Osteocyte (in vitro differentiated cells): ENCODE measurements at places on chromosomes 16 and 17.
A peak's percentile ranks its signal among the peaks of the same experiment; 100 is the strongest.

DNA sequence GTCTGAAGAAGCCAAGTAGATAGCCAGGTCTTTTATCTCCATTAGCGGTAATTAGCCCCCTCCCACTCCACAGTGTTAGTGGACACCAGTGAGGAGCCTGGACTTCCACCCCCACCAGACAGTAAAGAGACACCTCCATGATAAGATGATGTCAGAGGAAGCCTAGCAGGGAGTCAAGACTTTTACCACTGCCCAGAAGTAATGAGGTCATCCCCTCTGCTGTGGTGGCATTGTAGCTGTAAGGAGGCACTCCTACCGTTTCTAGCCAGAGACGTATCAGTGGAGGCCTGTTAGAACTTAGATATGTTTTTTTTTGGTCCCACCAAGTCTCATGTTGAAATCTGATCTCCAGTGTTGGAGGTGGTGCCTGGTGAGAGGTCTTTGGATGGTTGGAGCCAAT lies 38.1 kb downstream of the PIK3R5 start:
- H3K27me3 ChIP-seq: peaks cover 10% of the 10 kb centered on the region
- H3K36me3 ChIP-seq: peaks cover 2% of the 10 kb centered on the region
- H3K4me3 ChIP-seq: no peak overlapping the region
- peaks cover 4% of the 10 kb centered on the region for H3K4me1 ChIP-seq
- DNase-seq: no peak

- H3K36me3 ChIP-seq: no peaks in the 10 kb centered on the region
- H3K27ac ChIP-seq: no peak overlapping the region
- H3K4me1 ChIP-seq: no peaks in the 10 kb centered on the region
- no peak for DNase-seq
These were observed 355 bp downstream of the TLE7 start for GRCh38 chr16:71441348-71442050.

GRCh38 chr17:30520436-30520835 lies 43.2 kb downstream of the GOSR1 start:
- no peak for DNase-seq
- no peak overlapping the region for H3K4me3 ChIP-seq
- H3K27me3 ChIP-seq: no peaks in the 10 kb centered on the region

DNA sequence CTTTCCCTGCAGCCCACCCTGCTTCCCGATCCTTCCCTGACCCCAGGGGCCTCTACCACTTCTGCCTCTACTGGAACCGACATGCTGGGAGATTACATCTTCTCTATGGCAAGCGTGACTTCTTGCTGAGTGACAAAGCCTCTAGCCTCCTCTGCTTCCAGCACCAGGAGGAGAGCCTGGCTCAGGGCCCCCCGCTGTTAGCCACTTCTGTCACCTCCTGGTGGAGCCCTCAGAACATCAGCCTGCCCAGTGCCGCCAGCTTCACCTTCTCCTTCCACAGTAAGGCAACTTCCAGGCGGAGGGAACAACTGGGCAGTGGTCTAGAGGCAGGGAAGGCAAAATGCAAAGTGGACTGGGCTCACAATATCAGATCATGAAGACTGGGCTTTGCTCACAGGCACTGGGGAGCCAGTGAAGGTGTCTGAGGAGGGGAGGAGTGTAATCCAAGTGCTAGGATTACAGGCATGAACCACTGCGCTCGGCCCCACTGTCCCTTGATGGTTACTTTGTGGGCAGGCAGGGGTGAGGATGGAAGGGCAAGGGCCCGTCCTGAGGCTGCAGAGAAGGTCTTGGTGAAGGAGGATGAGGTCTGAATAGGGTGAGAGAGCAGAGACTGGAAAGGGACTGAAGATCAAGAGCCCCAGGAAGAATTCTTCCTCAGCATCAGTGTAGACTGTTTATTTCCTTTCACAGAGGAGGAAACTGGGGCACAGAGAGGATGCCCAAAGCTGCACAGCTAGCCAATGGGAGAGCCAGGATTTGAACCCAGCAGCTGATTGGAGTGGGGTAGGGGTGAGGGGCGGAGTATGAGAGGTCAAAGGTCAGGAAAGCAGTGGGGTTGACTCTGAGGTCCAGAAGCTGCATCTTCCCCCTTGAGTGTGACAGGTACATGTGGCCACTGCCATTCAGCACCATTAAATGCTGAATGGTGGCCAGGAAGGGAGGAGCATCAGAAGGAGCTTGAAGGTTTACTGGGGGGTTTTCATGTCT lies 16.5 kb upstream of the ADGRG3 start:
- no peaks in the 10 kb centered on the region for H3K36me3 ChIP-seq
- H3K27ac ChIP-seq: no peak overlapping the region
- H3K27me3 ChIP-seq: no peaks in the 10 kb centered on the region
- H3K4me1 ChIP-seq: peaks cover 18% of the 10 kb centered on the region
- no peak overlapping the region for H3K4me3 ChIP-seq
- DNase-seq: no peak

DNA sequence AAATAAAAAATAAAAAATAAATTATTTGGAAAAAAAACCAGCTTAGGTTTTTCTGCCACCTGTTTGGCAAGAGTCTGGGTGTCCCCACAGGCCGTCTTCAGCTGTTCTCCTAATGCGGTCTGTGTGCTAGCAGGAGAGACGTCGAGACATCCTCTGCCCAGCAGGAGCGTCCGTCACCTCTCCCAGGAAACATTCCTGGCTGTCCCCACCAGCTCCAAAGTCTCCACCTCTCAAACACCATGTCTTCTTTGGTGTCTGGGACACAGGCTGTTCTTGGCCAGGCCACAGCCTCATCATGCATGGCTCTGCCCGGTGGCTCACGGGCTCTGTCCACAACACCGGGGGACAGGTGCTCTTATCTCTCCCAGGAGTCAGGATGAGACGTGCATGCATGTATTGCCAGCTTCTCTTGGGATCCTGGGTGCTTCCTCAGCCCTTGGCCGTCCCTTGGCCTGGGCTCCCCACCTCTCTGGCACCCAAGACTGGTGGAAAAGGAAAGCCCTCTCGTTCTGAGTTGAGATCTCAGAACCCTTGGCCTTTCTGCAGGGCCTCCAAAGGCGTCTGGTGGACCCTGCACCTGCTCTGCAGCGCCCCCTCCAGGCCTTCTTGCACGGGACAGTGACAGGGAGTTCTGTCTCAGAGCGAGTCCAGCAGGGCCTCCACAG lies 84.9 kb upstream of the CBX4 start:
- no peak overlapping the region for H3K27ac ChIP-seq
- H3K4me1 ChIP-seq: peaks cover 18% of the 10 kb centered on the region
- DNase-seq: no peak
- H3K4me3 ChIP-seq: no peak overlapping the region
- H3K36me3 ChIP-seq: no peaks in the 10 kb centered on the region

DNA sequence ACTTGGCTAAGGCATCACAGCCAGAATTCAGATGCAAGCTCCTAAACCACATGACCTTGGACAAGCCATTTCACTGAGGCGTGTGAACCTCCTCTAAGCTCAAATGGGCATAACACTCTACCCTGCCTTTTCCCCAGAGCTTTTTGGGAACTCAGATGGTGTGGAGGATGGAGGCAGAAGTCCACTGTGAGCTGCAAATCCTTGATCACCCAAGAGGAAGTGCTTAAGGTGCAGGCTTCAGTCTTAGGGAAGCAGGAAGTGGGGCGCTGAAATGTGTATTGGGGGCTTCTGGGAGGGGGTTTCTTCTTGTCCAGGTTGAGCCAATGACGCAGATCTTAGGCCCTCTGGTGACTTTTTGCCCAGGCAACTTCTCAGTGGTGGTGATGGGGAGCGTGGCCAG lies 12.9 kb downstream of the CIITA start:
- H3K36me3 ChIP-seq: no peaks in the 10 kb centered on the region
- H3K27ac ChIP-seq: no peak overlapping the region
- H3K4me3 ChIP-seq: no peak overlapping the region
- H3K4me1 ChIP-seq: no peaks in the 10 kb centered on the region
- DNase-seq: no peak
- H3K27me3 ChIP-seq: peaks cover 5% of the 10 kb centered on the region

- no peak for DNase-seq
- H3K4me3 ChIP-seq: peak overlapping the region; percentile 94
- H3K27ac ChIP-seq: peak overlapping the region; percentile 97
These were observed 722 bp upstream of the SLC38A10 start for GRCh38 chr17:81295676-81296381.

DNA sequence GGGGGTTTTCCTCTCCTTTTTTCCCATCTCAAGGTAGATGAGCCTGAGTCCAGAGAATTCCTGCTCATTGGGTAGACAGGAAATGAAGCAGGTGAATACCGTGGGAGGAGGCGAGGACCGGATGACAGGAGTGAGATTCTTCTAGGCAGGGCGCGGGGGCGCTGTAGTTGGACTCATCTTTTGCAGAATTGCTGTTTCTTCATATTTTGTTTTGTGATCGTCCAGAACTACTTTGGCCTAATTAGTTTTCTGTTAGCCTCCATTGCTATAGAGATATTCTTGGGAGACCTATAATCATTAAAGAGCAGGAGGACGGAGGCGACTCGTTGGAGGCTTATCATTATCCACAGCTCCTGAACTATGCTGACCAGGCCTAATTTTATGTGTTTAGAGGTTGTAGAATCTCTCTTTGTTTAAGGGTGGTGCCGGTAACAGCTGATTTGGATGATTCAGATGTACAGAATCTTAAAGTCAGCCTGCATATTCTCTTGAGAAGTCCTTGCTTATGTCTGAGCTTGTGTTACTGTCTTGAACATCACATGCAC lies 650 bp downstream of the ATP6V0A1 start:
- no peak for DNase-seq
- H3K4me1 ChIP-seq: peaks cover 42% of the 10 kb centered on the region
- no peaks in the 10 kb centered on the region for H3K27me3 ChIP-seq
- H3K36me3 ChIP-seq: no peaks in the 10 kb centered on the region

- DNase-seq: no peak
- H3K4me3 ChIP-seq: no peak overlapping the region
- H3K4me1 ChIP-seq: no peaks in the 10 kb centered on the region
- H3K27ac ChIP-seq: no peak overlapping the region
- peaks cover 47% of the 10 kb centered on the region for H3K36me3 ChIP-seq
These were observed 7.2 kb upstream of the EXOSC6 start for GRCh38 chr16:70258946-70259345.

GRCh38 chr16:28280881-28281836 lies 11.2 kb upstream of the SBK1 start:
- H3K27ac ChIP-seq: no peak overlapping the region
- H3K36me3 ChIP-seq: no peaks in the 10 kb centered on the region
- H3K27me3 ChIP-seq: peaks cover 9% of the 10 kb centered on the region

GRCh38 chr17:56679115-56679776 lies 85.7 kb downstream of the NOG start:
- peak overlapping the region; percentile 71 for H3K4me3 ChIP-seq
- H3K36me3 ChIP-seq: no peaks in the 10 kb centered on the region
- peaks cover 10% of the 10 kb centered on the region for H3K4me1 ChIP-seq
- no peak overlapping the region for H3K27ac ChIP-seq
- peaks cover 58% of the 10 kb centered on the region for H3K27me3 ChIP-seq

GRCh38 chr16:64969221-64969620 lies 152.6 kb downstream of the CDH11 start:
- no peaks in the 10 kb centered on the region for H3K27me3 ChIP-seq
- H3K27ac ChIP-seq: peak overlapping the region; percentile 72
- peaks cover 77% of the 10 kb centered on the region for H3K36me3 ChIP-seq
- no peak for DNase-seq
- no peak overlapping the region for H3K4me3 ChIP-seq

GRCh38 chr16:84629580-84629979 lies 11.7 kb upstream of the COTL1 start:
- DNase-seq: no peak
- no peaks in the 10 kb centered on the region for H3K36me3 ChIP-seq
- no peak overlapping the region for H3K27ac ChIP-seq
- H3K27me3 ChIP-seq: no peaks in the 10 kb centered on the region
